ENCODE measurements at places on chromosomes 3 and 15.

DNA sequence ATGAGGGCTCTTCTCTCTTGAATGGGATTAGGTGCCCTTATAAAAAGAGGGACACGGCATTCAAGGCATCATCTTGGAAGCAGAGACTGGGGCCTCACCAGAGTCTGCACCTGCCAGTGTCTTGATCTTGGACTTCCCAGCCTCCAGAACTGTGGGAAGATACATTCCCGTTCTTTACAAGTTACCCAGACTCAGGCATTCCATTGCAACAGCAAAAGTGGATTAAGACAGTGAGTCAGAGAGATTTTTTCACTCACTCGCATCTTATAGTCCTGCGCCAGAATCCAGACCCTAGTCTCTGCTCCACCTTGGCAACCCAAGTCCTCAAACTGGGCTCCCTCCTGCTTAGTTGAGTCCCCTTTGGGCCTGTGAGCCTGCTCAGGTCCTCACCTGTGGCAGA lies 2.7 kb downstream of the LCTL start:
- no peak for DNase-seq

DNA sequence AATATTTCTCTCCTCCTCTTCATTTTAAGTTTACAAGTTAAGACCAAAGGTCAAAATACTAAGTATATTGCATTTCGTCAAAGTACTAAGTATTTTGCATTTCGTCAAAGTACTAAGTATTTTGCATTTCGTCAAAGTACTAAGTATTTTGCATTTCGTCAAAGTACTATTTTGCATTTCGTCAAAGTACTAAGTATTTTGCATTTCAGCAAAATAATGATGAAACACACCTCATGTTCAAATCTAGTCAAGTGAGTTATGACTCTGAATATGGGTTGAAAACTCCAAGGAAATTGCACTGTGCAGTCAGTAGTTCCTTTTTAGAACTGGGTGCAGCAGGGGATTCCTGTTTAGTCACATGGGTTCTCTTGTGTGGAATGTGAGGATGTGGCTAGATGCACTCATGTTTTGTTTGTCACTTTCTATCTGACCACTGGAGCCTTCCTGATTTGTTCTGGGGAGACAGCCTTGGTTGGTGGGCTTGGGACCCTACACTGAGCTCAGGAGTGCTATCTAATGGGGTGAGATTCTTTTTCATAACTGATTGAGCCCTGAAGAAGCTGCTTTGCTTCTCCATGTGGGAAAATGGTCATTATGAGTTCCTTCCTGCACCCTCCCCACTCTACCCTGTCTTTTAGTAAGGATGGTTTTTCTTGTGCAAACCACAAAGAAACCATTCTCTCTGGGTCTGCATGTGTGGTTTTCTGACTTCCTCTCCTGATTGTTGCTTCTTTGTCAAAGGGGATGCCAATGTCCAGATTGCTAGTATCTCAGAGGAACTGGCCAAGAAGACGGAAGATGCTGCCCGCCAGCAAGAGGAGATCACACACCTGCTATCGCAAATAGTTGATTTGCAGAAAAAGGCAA lies 73.4 kb downstream of the CCK start:
- no peak for DNase-seq

- DNase-seq: no peak
These were observed 15.2 kb downstream of the ARPP21 start for GRCh38 chr3:35654476-35654875.

- DNase-seq: no peak
These were observed 212.2 kb downstream of the GABRG3 start for GRCh38 chr15:27183201-27183600.

DNA sequence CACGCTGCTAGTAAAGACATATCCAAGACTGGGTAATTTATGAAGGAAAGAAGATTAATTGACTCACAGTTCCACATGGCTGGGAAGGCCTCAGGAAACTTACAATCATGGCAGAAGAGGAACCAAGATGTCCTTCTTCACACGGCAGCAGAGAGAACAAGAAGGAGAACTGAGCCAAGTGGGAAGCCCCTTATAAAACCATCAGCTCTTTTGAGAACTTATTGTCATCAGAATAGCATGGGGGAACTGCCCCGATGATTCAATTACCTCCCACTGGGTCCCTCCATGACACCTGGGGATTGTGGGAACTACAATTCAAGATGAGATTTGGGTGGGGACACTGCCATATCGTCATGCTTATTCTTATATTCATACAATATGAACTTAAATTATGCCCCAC lies 49.0 kb downstream of the DUT start:
- no peak for DNase-seq
